ENCODE measurements at places on chromosomes 1 and 21.

DNA sequence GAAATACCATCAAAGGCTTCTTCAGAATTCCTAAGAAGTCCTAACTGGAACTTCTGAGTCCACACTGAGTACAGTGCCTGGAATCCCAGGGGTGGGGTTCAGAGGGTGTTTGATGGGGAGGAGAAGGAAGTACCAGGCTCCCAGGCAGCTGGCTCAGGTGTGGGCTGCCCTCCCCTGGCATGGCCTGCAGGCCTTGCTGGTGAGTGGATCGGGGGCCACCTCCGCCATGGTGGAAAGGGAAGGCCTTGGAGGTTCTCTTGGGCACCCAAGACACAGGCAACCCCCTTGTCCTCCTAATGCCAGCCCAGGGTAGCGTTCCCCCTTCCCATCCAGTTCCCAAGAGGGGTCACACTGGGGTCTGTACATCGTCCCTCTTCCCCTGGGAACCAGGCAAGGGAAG is 26.8 kb upstream of the TNFRSF1B start:
- DNase-seq: no peak

DNA sequence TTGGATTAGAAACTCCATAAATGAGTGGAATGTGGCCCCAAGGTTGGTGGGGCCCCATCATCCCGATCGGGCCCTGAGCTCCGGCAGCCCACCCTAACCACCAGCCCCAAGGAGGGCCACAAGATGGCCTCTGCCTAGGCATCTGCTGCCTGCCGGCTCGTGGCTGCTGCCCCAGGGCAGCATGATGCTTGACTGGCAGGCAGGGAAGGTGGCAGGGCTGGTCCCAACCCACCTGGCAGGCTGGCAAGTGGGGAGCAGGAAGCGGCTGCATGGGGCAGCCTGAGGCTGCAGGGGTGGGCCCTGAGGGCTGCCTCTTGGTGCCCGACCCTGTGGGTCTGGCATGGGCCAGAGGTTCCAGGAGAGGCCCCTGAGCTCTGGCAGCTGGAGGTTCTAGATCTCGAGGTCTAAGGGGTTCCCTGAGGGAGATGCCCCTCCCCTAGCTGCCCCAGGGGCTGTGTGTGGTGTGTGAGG is 760 bp upstream of the GJC2 start:
- no peak for DNase-seq

DNA sequence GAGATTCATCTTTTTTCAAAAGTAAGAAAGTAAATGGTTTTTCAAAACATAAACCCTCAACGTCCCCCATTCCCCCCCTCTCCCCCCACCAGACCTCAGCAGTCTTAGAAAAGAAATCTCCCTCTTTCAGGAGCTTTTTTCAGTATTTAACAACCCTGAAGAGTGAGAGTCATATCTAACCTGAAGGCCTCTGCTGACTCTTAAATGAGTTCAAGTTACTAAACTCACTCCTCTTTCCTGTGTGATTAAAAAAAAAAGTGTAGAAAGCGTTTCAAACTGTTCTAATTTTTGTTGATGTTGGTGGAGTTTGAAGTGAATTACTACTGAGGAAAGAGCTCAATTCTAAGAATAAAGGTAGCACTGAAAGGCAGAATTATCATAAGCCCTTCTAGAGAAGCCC is 93.7 kb downstream of the VAV3 start:
- no peak for DNase-seq

- no peak for DNase-seq
These were observed 2.5 kb upstream of the LHX8 start for GRCh38 chr1:75131565-75132241.
